ENCODE measurements at places on chromosomes 6 and 20.

DNA sequence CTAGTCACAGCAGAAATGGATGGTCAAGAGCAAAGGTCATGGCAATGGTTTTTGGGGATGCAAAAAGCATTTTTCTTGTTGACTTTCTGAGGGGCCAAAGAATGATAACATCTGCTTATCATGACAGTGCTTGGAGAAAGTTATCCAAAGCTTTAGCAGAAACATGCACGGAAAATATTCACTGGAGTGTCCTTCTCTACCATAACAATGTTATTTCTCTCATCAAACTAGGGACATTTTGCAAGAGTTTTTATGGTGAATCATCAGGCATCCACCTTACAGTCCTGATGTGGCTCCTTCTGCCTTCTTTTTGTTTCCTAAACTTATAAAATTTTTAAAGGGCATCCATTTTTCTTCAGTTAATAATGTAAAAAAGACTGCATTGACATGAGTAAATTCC, 302.3 kb downstream of the HIVEP2 start:
- DNase-seq = no peak

GRCh38 chr6:5507131-5507681, 245.9 kb downstream of the FARS2 start:
- DNase-seq = no peak

DNA sequence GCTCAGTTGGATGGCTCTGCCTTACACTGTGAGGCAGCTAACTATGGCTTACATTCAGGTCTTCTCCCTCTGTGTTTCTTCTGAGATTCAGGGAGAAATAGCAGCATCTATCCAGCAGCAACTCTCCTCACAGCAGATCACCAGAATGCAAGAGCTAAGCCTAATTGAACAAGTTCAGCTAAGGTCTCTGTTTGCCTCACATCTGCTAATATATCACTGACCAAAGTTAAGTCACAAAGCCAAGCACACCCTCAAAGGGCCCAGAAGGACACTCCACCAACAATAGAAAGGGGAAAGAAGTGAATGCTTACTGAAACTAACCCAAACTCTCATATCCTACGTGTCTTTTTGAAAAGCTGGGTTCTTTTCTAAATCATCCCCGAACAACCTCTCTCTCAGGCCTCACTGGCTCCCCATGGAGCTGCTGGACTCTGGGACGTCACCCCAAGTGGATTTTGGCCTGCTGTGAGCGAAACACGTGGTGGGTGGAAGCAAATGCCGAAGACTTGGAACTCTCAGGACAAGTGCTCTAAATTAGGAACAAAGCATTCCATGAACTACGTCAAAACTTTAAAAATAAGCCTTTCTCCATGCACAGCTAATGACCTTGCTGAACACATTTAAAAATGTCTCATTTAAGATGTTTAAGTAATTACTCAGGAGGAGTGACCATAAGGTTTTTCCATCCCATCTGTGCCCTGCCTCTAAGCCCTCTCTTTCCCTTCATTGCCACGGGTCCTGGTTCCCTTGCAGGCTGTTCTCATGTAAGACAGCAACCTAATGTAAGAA, 167.5 kb upstream of the PLCB4 start:
- DNase-seq = no peak

GRCh38 chr20:24095756-24096155, 107.2 kb upstream of the GGTLC1 start:
- no peak for DNase-seq

GRCh38 chr6:26105842-26106241, 18.6 kb downstream of the HFE start:
- no peak for DNase-seq

- peak; percentile 20 for DNase-seq
Observed at GRCh38 chr6:100880149-100880852, 828 bp downstream of the ASCC3 start.

GRCh38 chr20:60143261-60143842, 185.1 kb downstream of the CDH26 start:
- DNase-seq = no peak

GRCh38 chr6:170374571-170375444, 68.2 kb downstream of the FAM120B start:
- DNase-seq = peak; percentile 17

GRCh38 chr20:48295966-48296421, 510.7 kb upstream of the SULF2 start:
- DNase-seq = peak; percentile 41

DNA sequence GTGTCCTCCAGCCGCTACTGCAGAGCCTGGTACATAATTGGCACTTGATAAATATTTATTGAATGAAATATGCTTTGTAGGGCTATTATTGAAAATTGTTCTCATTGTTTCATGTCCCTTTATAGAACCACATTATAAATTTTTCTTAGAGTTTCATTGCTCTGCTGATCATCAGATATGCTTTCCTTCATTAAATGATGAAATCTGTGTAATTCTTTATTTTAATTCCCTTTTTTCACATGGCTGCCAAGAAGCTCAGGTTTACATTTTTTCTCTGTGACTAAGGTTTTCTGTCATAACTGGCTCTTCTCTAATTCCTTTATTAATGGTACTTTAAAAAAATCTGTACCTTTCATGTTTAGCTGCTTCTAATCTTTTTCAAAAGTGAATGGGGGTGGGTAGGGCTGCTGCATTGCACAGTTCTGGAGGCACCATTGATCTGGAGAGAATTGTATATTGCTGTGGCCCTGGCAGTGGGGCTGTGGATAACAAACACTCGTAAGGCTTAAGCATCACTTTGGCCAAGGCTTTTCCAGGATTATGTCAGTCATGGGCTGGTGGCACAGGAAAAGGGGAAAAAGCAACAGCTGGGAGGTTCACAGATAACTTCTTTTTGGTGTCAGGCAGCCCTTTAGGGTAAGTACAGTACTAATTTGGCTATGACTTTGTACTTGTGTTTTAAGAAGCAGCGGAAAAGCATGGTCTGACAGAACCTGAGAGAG, 43.8 kb downstream of the ARFGEF2 start:
- no peak for DNase-seq

DNA sequence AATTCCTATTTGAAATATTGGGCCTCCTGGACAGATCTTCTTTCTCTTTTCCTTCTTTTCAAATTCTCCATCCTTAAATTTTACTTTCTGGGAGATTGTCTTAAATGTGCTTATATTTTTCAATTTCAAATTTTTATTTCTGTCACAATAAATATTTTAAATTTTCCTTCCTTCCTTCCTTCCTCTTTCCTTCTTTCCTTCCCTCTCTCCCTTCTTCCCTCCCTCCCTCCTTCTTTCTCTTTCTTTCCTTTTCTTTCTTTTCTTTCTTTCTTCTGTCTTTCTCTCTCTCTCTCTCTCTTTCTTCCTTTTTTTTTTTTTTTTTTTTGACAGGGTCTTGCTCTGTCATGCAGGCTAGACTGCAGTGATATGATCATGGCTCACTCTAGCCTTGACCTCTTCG, 16.7 kb upstream of the PNRC1 start:
- no peak for DNase-seq

GRCh38 chr6:2054516-2055067, 190.8 kb downstream of the GMDS start:
- no peak for DNase-seq

DNA sequence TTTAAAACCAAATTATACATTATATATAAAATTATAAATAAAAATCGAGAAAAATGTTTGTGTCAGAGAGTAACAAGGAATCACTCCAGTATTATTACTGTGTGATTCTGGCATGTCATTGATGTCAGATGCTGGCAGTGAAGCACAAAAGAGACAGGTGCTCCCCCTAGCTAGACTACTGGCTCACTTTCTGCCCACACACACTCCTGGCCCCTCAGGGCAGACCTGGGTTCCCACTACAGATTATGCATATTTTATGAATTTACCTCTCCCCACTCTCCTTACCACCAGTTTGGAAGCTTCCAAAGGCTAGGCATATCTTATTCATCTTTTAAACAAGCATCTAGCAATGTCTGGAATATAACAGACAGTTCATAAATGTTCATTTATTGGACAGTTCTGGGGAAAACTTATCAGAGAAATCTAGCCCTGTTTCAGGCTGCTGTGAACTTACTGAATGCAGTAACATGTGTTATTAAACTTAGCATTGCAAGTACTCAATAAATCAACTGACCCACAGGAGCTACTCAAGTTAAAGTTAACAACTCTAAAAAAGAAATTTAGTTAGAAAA, 12.8 kb downstream of the SNX3 start:
- no peak for DNase-seq

DNA sequence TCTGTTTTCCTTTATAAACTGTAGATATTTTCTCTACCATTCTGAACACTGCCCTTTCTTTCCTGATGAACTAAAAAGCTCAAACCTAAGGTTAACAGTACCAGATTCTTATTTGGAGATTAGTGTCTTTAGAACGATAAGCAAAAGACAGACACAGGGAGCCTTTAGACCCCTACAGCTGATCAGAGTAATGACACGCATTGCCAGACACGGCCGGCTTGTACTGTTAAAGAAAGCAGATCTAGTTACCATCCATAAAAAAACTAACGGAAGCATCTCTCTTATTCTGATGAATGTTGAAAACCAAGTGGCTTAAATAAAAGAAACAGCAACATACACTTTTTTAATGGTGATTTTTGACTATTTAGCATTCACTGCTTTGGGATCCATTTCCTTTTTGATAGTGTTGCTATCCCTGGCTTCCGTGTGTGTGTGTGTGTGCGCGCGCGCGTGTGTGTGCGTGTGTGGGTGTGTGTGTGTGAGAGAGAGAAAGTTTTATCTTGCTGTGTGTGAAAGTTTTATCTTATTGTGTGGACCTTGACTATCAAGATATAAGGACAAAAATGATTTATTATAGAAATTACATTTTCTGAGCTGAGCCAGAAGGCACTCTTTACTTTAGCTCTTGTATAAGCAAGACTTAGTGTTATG, 95.6 kb upstream of the SLC35B3 start:
- DNase-seq = no peak

DNA sequence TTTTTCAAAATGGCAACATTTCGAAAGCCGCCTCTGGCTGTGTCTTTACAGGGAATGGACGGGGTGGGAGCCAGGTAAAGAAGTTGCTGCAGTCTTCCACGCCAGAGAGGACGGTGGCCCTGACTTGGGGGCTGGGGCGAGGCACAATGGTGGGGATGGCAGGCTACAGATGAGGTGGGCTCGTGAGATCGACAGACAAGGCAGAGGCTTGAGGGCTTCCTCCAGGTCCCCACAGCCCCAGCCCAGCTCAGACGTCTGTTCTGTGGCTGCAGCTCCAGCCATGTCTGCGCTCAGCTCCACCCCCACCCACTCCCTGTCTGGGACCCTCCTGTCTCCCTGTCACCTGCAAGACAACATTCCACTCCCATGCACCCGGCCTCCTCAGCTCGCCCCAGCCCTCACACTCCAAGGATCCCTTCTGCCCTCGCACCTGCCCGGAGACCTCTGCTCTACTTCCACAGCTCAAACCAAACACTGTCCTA, 7.4 kb upstream of the C20orf144 start:
- DNase-seq = no peak
